Activated CD4-positive, alpha-beta T cell treated with anti-CD3 and anti-CD28 coated beads, Interleukin-2, amount 10 ng/mL, durations not matched to agents 7 days and 5 days (primary cell): ENCODE measurements at places on chromosomes 6 and 20. TPM values are rescaled to one million over a fixed set of nuclear protein-coding genes. Genes with fewer than 3 reads are reported as not detected.

GRCh38 chr20:12241065-12241464 lies 323.4 kb downstream of the BTBD3 start:
- DNase-seq, result no peak

- no peak for DNase-seq
These were observed 87.1 kb upstream of the GJE1 start for GRCh38 chr6:142045380-142046278.

GRCh38 chr6:137737836-137738596 lies 129.0 kb upstream of the TNFAIP3 start:
- no peak for DNase-seq

GRCh38 chr6:74964871-74965441 lies 240.9 kb downstream of the COL12A1 start:
- no peak for DNase-seq

DNA sequence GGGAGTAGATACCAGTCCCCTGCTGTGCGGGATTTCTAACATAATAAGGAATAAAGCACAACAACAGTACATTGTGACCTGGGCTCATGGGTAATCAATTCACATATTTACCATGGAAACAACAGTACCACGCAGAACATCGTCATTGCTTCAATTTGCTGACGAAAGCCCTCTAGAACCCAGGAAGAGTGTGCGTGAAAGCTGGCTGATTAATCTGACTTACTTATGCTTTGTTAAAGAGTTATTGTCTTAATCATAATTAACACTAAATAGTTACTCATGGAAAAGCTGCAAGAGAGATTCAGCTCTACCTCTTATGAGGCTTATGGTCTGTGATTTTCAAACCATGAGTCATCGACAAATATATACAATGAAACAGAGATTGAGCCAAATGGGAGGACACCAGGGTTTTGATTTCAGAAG lies 644.3 kb upstream of the AGPAT4 start:
- no peak for DNase-seq

DNA sequence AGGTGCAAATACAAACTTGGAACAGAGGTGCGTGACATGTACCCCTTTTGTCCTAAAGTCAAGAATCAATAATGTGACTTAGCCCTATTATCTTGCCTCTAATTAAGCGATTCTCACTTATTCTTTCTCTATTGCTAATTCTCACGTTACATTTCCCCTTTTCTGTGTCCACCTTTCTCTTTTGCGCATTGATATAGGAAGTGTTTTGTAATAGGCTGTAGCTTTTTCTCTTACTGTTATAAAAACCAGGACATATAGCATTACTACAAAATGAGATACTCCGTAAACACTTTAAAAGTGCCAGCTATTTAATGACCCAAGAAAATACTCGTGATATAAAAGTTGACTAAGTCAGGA lies 669 bp upstream of the TMEM30A start:
- DNase-seq, result no peak

DNA sequence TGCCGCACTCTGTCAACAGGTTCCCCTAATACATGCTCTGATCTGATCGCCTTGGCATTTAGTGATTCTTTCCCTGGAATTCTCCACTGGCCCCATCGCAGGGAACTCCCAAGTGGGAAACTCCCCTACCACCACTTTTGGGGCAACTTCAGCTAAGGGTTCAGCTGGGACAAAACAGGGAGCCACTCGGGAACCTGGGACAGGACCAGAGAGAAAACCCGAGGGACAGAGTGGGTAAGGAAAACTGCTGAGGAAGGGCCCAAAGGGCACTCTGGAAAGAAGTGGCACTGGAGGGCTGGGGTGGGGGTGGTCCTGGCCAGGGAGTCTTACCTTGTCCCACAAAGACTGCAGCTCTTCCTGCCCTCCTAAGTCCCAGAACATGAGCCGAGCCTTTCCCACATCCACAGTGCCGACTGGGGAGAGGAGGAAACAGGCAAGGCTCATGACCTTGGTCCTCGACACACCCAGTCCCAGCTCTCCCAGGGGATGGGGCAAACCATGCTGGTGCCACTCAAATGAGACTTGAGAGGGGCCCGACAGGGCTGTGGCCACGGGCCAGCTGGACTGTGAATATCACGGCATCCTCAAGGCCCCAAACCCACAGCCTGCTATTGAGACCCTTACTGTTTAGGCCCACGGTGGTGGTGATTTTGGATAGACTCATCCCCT lies 1.6 kb downstream of the ARFRP1 start:
- no peak for DNase-seq

- DNase-seq, result no peak
These were observed 5.1 kb upstream of the DBNDD2 start for GRCh38 chr20:45402946-45403345.

GRCh38 chr6:87723170-87724078 lies 21.4 kb upstream of the AKIRIN2 start:
- no peak for DNase-seq

- DNase-seq, result no peak
These were observed 833.0 kb downstream of the EPHA7 start for GRCh38 chr6:92586236-92586977.

DNA sequence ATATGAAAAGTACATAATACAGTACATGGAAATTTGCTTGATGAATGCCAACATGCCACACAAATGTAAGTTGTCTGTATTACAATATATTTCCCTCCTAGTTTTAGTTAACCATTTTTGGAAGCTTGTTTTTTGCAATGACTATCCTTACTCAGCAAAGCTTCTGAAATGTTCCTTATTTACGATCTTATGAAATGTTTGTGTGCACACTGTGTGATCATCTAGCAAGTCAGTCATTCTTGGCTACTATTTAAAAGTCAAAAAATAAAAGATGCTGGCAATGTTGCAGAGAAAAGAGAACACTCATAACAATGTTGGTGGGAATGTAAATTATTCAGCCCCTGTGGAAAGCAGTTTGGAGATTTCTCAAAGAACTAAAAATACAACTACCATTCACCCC lies 33.8 kb downstream of the SUMO4 start:
- DNase-seq, result no peak

- no peak for DNase-seq
These were observed 19.2 kb downstream of the SNX9 start for GRCh38 chr6:157842212-157842611.

DNA sequence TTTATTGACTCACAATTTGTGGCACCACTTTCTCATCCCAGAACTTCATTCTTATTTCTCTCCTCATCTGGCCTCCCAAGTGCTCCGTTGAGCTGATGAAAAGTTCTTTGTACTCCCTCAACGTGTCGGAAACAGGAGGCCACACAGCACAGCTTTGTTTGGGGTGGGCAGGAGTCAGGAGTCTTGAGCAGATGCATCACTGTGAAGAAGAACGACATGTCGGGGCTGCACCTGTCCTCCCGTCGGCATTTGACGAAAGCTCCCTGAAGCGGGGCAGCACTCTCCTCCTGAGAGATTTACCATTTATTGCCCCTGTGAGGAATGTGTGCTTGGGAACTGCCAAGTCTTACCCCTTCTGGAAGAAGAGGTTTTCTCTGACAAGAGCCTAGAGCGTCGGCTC lies 28.1 kb downstream of the TAF8 start:
- no peak for DNase-seq

FAM184A gene
- total RNA-seq, result 7.4 TPM

SYCP2 gene
- total RNA-seq, result 9.1 TPM

MDFI gene
- total RNA-seq, result not detected

SEC63 gene
- total RNA-seq, result 67.2 TPM

LZTS3 gene
- 0.62 TPM for total RNA-seq

PTGIS gene
- total RNA-seq, result 0.40 TPM

SPATS1 gene
- not detected for total RNA-seq

NOX3 gene
- not detected for total RNA-seq

BMP6 gene
- not detected for total RNA-seq

APOBEC2 gene
- not detected for total RNA-seq

FOXS1 gene
- not detected for total RNA-seq

EBF4 gene
- 0.64 TPM for total RNA-seq

SMAP1 gene
- total RNA-seq, result 51.2 TPM
